Dermis lymphatic vessel endothelial cell (primary cell): ENCODE measurements at places on chromosomes 6 and 20. TPM values are rescaled to one million over a fixed set of nuclear protein-coding genes. Genes with fewer than 3 reads are reported as not detected.

The NOTCH4 gene
- total RNA-seq, result 10.6 and 18.9 TPM in 2 replicates

The ELOVL4 gene
- 0.11 and 0.60 TPM in 2 replicates for total RNA-seq

The LY6G6C gene
- total RNA-seq, result not detected in 2 replicates

The SLC35F1 gene
- total RNA-seq, result under 0.01 TPM in 1 of 2 replicates, not detected in the other

The RFX6 gene
- total RNA-seq, result not detected in 2 replicates

The WFDC2 gene
- total RNA-seq, result not detected in 2 replicates

The IPCEF1 gene
- 4.4 and 6.3 TPM in 2 replicates for total RNA-seq

The AVP gene
- total RNA-seq, result not detected in 2 replicates

The SYCP2 gene
- 3.1 TPM in 2 replicates for total RNA-seq
